CD4-positive, alpha-beta T cell treated with Interleukin-1 beta for 1 hour (primary cell): ENCODE measurements at places on chromosomes 7 and 10.

- DNase-seq, result no peak
Observed at GRCh38 chr10:96714031-96714590, 6.2 kb downstream of the PIK3AP1 start.

GRCh38 chr7:144057954-144058353 lies 9.2 kb downstream of the OR2A5 start:
- no peak for DNase-seq

DNA sequence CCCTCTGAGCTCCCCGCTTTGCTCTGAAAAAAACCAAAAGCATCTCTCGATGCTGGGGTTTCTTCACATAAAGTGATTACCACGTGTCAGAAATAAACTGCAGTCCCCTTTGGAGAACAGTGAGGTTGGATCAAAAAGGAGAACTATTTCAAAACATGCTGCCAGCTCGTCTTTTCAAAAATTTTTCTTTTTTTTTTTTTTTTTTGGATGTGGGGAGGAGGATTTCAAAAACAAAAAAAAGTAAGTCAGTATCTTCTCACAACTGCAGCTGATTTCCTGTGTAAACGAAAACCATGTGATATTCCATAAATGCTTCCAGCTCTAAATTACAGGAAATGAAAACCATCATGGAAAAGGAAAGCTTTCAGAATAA lies 155.0 kb upstream of the LYZL2 start:
- DNase-seq, result no peak

- no peak for DNase-seq
Observed at GRCh38 chr7:33243319-33243881, 114.0 kb downstream of the BBS9 start.

- no peak for DNase-seq
Observed at GRCh38 chr10:123886292-123886691, 5.3 kb downstream of the CPXM2 start.

GRCh38 chr10:115107830-115108229 lies 14.7 kb downstream of the ATRNL1 start:
- DNase-seq, result no peak

DNA sequence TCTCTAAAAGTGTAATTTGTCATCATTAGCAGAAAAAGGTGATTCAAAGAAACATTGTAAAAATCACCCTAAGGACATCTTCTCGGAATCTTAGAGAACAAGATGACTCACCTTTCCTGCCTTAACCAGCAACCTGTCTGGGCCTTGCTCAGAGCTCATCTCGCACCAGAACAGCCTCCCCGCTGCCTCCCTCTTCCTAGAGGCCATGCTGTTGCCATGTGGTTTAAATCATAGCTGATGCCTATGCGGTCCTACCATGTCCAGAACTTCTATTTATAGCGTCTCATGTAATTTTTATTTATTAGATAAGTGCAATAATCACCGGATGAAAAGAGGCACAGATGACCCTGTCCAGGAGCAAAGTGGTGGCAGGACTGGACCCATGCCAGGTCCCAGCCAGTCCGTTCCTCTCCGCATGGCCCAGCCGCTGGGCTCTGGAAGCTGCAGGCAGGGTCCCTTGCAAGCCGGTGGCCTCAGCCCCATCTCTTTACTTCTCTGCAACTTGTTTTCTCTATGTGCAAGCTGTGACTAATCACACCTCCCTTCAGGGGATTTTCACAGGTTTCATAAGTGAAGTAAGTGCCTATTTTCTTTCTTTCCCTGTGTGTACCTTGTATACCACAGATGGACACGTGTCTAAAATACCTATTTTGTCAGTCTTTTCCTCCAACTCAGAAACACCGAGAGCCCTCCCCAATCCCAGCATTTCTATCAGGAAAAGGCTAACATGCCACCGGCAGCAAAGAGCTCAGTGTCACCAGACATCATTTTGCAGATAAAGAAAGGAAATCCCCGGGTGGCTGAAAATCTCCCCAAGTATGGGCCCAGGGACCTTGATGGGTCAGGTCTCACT lies 27.1 kb downstream of the KLF6 start:
- peak; percentile 59 for DNase-seq

- DNase-seq, result no peak
Observed at GRCh38 chr7:31126976-31127375, 74.9 kb downstream of the ADCYAP1R1 start.

GRCh38 chr7:78218876-78219275 lies 420.3 kb downstream of the PHTF2 start:
- no peak for DNase-seq

- no peak for DNase-seq
Observed at GRCh38 chr7:5636914-5637313, 144.5 kb downstream of the RNF216 start.
